Stimulated activated CD8-positive, alpha-beta memory T cell treated with anti-CD3 and anti-CD28 coated beads, Interleukin-15, amount 100 ng/mL, for 1 hour (primary cell): ENCODE measurements at places on chromosomes 5 and 9.

- no peak for DNase-seq
Observed at GRCh38 chr5:179195561-179196404, 135.6 kb downstream of the ZNF354C start.

DNA sequence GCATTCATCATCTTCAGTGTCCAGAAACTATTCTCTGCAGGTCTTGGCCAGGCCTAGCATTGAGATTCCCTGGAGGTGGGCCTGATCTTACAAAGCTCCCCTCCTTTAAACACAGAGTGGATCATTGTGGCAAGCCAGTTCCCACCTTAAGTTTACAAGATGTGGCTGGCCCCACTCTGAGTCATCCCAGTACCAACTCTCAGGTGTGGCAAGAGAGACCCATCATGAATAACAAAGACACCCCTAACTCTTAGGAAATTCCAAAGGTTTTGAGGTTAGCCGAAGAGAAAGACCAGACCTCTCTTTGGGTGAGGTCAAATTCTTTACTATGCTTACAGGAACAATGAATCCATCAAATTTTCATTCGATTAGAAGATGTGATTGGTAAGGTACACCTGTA lies 78.2 kb downstream of the RFK start:
- DNase-seq = no peak

- DNase-seq = peak; percentile 7
Observed at GRCh38 chr9:111621895-111622480, 9.1 kb upstream of the DNAJC25 start.

GRCh38 chr5:98750693-98751092 lies 22.8 kb upstream of the RGMB start:
- no peak for DNase-seq

GRCh38 chr9:124718928-124719327 lies 52.2 kb downstream of the NR6A1 start:
- no peak for DNase-seq

DNA sequence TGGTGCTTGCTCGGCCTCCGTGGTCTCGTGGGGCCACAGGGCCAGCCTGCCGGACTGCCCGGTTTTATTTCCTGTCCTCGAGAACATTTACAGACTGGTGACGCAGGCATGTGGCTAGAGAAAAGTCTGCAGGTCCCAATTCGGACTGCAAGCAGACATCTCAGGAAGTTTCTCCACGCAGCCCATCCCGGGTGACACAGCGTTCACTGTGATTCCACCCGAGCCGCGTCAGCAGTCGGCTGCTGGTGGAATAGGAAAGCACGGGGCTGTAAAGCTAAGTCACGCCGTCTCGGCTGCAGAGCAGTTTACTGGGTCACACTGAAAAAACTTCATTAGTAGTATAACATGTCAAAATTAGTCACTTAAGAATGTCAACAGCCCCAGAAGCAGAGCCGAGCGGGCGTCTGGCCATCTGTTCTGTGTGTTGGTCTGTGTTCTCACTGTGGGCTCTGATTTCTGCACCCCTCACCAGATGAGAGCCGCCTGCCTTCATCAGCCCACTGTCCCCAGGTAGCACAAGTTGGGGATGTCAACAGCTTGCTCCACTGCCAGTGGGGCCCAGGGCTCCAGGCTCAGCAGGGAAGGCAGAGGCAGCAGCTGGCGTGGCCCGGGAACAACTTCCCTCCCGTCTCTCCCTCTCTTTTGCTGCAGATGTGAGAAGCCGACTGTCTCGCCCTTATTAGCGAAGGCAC lies 363.7 kb downstream of the IRX2 start:
- DNase-seq = no peak
